Activated effector memory CD4-positive, alpha-beta T cell treated with anti-CD3 and anti-CD28 coated beads, Interleukin-2, amount 50 U/mL, for 16 hours (primary cell): ENCODE measurements at places on chromosomes 7 and 10.

DNA sequence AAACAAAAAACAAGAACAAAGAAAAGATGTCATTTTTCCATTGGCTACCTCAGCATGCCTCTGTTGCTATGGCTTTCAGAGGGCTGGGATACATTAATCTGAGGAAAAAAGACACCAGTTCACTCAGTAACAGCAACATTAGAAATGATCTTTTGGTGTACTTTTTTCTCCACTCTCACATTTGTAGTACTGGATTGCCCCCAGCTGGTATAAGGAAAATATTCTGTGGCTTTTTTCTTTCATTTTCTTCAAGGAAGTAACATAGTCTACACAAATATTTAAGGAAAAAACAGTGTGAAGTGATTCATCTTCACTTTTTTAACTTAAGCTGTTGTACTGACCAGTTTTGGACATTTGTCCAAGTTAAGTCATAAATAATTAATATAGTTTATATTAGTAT lies 482.3 kb downstream of the SORCS1 start:
- DNase-seq = no peak

GRCh38 chr7:75055830-75056772 lies 17.5 kb downstream of the RCC1L start:
- no peak for DNase-seq

- DNase-seq = no peak
Observed at GRCh38 chr10:36489611-36490228, 635.7 kb upstream of the ANKRD30A start.

DNA sequence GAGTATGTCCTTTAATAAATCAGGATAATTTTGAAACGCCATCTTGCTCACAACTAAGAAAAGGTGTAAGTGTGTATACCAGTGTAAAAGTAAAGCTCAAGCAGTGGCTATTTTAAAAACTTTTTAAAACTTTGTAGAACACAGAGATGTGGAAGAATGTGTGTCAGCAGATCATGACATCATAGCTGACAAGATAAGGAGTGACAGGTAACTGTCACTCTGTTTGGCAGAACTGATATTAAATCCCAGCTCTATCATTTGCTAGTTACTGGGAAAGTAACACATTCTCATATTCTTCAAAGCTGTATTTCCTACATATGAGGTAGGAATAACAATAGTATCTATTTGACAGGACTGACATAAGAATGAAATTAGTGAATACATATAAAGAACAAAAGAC lies 63.9 kb upstream of the RNF148 start:
- DNase-seq = no peak

DNA sequence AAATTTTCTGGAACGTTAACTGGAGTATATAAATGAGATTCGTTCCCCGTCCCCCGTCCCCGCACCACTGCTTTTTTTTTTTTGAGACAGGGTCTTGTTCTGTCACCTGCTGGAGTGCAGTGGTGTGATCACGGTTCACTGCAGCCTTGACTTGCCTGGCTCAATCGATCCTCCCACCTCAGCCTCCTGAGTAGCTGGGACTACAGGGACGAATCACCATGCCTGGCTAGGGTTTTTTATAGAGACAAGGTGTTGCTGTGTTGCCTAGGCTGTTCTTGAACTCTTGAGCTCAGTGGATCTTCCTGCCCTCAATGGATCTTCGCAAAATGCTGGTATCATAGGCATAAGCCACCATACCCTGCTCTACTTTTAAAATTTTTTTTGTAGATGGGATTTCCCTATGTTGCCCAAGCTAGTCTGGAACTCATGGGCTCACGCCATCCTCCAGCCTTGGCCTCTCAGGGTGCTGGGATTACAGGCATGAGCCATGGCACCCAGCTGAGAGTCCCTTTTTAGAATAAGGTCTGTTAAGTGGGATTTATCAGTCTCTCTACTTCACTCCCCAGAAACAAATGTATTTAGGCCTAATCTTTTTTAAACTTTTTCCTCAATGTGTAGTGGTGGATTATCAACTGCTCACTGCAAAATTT lies 122.9 kb downstream of the LYZL1 start:
- no peak for DNase-seq

DNA sequence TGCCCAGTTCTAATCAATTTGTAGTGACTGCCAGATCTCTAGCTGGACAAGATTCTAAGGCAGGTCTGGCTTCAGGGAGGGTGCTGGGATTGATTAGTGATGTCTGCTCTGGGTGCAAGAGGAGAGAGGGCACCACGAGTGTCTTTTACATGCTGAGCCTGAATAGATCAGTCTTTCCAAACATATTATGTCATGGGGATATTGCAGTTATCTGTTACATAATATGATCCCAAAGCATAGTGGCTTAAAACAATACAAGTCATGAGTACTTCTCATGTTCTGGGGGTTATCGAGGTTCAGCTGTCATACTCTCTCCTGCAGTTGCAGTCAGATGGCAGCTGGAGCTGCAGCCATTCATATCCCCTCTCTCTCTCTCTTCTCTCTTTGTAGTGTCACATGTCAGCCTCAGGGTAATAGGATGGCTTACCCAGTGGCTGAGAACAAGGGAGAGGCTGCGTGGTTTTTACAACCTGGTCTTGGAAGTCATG lies 26.0 kb downstream of the SLC29A3 start:
- DNase-seq = no peak

- DNase-seq = no peak
Observed at GRCh38 chr7:144513334-144513733, 109.8 kb upstream of the NOBOX start.

GRCh38 chr10:130412317-130412716 lies 276.1 kb downstream of the GLRX3 start:
- no peak for DNase-seq

DNA sequence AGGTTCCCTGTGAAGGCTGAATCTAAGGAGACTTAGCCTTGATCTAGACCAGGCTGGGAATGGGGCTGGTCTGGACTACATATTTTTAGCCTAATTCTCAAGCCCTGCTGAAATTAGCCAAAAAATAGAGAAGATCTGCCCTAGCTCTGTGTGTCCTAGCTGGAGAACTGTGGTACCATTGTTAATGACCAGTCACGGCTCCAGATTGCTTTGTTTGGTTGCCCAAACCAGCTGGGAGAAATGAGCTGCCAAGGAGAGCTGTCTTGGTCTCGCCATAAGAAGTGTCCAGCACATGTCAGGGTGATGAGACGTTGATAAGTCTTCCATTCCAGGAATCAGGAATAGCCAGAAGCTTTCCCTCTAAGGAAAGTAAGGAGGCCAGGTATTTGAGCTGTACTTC lies 20.7 kb downstream of the GBX1 start:
- no peak for DNase-seq

DNA sequence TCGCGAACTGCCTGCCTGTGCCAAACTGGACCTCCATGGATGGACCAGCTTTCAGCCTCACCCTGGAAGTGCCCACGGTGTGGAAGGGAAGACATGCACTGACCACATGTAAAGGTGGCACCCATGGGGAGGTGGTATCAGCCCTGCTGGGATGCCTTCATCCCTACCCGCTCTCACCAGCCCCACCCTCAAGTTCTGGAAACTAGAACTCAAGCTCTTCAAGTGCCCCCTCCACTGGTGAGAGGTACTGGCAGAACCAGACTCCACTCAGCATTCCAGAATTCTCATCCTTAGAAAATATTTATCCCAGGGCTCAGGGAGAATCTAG lies 5.9 kb downstream of the ZNF488 start:
- DNase-seq = peak; percentile 36

- DNase-seq = no peak
Observed at GRCh38 chr7:24192691-24193090, 91.3 kb upstream of the NPY start.

- DNase-seq = no peak
Observed at GRCh38 chr7:139734395-139734794, 43.4 kb downstream of the HIPK2 start.

DNA sequence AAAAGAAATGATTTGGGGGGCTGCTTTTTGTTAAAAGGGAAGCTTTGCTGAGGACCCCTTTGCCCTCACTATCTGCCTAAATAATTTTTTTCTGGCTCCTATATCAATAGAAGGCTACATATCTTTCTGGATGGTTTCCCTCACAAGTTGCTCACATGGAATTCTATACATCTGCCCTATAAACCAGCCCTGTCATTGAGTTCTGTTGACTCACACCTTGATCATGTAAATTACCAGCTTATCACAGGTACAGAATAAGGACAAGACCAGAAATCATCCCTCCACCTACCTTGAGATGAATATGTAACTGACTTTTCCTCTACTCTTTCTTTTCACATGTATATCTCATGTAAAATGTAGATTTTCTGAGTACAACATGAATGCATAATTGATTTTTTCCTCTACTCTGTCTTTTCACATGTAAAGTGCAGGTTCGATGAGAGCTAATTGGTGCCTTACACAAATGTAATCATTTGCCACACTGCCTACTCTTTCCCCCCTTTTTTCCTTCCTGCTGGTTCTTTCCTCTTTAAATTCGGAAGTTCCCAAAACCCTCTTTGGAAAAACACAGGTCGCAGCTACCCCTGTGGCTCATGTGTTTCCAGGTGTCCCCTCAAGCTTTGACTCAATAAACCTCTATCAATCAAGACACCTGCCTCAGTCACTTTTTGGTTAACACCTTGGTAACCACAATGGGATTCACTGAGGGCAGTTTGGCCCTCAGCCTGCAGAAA lies 12.5 kb downstream of the CYP3A43 start:
- no peak for DNase-seq

DNA sequence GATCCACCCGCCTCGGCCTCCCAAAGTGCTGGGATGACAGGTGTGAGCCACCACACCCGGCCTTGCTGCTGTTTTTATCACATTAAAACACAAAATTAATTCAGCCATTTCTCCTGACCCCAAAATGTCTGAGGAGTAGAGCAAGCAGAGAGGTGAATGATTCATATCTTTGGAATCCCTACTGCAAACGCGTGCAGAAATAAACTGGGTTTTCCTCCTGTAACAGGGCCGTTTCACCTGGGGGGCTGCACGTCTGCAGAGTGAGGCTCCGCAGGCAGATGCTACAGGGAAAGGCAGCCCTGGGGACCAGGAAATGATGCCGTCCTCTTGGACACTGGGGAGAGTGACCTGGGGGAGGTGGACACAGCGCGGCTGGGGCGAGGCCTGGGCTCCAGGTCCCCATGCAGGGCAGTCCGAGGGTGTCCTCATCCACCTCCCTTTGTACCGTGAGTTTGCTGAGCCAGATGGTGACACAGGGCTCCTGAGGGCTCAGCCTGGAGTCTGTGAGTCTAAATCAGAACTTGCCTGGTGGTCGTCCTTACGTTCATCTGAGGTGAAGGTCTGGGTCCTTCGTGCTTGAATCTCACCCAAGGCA lies 41.9 kb downstream of the PDGFA start:
- DNase-seq = no peak

GRCh38 chr7:88259656-88260380 lies 40.0 kb upstream of the SRI start:
- DNase-seq = no peak
